ENCODE measurements at places on chromosomes 5 and 9.

DNA sequence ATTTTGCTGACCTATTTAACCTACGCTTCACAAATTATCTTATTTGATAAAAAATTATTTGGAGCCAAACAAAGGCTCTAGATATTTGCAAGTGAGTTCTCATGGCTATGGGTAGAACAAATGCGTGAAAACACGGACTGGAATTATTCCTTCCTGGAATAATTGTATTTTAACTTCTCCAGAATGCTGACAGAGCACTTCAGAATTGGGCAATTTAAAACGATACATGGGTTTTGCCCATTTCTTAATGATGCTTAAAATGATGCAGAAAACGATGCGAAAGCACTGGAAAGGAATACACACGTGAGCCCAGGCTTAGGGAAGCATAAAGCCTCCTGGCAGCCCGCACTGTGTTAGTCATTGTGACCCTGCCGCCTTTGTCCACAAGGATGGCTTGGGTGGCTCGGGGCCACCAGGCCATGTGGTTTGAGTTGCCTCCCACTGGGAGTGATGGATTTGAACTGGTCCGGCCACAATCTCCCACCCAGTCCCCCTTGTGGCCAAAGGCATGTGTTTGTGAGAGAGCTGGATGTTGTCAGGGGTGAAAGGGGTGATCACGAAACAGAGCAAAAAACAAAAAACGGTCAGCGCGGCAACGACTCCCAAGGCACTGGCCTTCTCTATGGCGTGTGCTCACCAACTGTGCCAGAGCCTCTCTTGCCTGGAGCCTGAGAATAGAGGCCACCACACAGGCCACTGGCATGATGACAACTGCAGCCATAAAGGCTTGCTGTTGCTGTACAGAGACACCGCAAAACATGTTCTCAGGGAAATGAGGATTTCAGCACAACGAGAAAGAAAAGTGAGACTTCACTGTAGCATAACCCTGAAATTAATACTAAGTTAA, 234.2 kb upstream of the ADAMTS16 start:
- DNase-seq = no peak

GRCh38 chr9:9538356-9538755, 1074.4 kb downstream of the PTPRD start:
- DNase-seq = no peak

GRCh38 chr5:13993926-13994325, 49.4 kb upstream of the DNAH5 start:
- no peak for DNase-seq

GRCh38 chr5:172906436-172906835, 52.8 kb upstream of the RPL26L1 start:
- DNase-seq = no peak

DNA sequence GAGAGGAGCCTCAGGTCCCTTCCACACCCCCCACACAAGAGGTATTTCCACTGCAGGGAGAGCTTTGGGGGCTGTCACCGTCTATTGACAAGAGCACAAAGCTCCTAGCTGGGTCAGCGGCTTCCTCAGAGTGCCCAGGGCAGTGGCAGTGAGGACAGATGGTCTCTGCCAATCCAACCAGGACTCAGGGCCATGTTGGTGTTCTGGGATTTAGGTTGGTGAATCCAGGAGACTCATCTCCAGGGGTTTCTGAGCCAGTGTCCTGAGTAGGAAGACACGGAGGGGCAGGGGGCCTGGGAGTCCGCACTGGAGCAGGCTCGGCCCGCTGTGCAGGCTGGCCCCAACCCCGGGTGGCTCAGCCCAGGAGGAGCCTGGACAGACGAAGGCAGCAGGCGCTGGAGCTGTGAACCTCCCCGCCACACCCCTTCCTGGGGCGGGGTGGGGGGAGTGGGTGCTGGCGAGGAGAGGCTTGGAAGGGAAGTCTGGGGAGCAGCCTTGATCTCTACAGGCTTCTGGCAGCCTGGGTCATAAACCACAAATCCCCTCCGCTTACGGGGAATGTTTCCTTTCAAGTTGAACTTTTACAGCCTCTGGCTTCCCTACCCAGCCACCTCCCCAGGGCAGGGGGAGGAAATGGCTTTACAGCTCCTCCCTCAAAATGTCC, 19.6 kb downstream of the CRB2 start:
- DNase-seq = no peak

- DNase-seq = no peak
These were observed 16.3 kb upstream of the LAMC3 start for GRCh38 chr9:130992682-130993032.

DNA sequence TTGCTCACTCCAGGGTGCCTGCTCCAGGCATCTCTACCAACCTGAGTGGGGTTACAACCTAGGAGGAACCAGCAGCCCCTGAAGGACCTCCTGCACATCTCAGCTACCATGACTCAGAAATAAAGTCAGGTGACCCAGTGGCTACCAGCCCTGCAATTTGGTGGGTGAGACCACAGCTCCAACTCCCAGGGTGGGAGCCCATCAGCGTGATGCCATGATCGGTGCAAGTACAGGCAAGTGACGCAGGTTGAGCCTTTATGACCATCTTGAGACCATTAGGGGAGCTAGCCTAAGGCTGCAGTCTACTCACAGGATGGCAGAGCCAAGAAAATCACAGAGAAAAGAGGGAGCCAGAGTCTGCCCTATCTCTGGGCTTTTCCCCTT, 8.6 kb downstream of the SEPTIN8 start:
- DNase-seq = no peak

DNA sequence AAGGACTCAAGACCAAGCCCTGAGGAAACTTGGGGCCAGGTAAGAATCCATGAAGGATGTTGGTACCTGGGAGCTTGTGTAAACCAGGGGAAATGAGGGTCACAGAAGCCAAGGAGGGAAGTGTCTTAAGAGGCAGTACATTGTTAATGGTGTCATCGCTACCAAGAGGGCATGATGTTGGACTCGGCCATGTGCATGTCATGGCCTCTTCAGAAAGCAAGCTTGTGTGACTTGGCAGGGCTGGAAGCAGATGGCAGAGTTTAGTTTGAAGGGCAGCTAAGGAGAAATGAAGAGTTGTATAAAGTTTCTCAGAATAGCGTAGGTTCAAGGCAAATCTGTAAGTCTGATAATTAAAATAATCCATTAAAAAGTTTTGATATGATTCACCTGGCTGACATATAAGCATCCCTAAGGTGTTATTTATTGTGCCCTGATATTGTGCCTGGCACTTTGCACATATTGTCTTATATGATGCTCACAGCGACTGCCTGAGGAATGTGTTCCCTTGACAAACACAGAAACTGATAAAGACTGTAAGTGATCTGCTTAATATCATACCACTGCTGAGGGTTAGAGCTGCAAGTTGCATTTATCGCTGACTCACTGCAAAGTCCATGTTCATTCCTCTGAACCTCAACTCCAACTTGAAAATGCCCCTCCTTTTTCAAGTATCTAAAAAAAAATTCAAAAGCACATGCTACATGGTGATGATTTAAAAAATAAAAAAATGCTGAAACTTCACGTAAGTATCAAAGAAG, 81.3 kb upstream of the PTPN3 start:
- no peak for DNase-seq

DNA sequence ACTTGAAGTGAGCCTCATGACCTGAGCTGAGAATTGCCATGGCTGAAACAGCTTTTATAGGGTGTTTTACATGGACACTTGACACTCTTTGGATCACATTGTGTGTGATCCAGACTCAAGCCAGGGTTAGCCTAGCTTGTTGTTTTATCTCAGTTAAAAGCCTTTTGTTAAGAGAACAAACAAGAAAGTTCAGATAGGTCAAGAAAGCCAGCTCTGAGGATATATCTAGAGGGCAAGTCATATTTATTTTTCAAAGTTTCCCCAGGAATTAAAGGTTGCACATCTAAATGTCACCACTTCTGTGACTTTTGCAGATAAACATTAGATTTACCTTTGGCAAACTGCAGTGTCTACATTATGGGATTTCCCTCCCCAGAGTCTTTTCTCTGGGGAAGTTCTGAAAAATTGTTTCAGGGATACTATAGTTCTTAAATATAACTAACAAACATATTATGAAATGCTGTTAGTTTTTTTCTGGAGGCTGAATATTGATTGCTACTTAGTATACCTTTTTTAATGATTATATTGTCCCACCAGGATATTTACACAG, 134.5 kb downstream of the C9orf152 start:
- no peak for DNase-seq

- no peak for DNase-seq
These were observed 136.7 kb upstream of the MOCS2 start for GRCh38 chr5:53246042-53246836.

DNA sequence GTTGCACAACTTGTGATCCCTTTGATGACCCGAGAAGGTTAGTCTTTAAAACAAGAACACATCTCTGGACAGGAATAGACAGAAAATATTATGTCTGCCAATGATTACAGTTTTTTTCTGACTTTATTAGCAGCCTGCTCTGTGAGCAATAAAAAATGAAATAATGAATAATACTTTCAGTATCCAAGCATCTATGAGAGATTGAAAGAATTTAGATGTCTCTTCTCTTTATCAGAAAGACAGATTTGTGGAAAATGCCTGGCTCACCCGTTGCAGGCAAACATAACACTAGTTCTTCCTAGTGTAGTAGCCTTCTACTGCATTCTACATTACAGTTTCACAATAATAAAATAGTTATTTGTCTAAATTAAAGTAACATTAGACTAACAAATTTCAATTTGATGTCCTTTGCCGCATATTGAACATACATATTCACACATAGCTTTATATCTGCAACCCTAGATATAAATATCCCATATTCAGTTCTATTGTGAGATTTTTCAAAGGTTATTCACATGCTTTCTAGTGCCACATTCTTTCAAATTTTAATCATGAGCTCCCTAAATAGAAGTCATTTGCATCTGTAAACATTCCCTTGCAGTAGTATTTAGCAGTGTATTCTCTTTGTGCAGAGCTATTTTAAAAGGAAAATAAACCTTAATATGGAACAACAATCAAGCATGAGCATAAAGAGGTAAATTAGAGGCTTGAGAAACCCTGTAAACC, 267.3 kb downstream of the EFNA5 start:
- DNase-seq = no peak

GRCh38 chr5:172943283-172943841, 15.9 kb upstream of the RPL26L1 start:
- no peak for DNase-seq

GRCh38 chr9:84486663-84487062, 146.1 kb upstream of the SLC28A3 start:
- DNase-seq = no peak

- no peak for DNase-seq
These were observed 383.9 kb downstream of the MAT2B start for GRCh38 chr5:163889369-163889768.

- DNase-seq = no peak
These were observed 21.8 kb downstream of the SLC35D2 start for GRCh38 chr9:96361668-96362067.

DNA sequence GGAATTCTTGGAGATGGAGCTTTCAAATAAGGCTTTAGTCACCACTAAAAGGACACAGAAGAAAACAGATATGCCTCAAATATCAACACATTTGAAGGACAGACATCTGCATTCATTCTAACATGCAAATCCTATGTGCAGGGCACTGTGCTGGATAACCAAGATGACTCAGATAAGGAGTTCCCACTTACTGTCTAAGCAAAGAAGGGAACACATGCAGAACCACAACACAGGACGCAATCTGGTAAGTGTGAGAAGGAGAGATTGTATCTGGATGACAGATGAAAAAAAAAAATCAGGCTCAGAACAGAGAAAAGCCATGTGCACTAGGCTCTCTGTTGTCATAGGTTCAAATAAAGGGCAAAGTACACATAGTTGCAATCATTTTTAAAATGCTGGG, 42.5 kb downstream of the ELAVL2 start:
- no peak for DNase-seq

DNA sequence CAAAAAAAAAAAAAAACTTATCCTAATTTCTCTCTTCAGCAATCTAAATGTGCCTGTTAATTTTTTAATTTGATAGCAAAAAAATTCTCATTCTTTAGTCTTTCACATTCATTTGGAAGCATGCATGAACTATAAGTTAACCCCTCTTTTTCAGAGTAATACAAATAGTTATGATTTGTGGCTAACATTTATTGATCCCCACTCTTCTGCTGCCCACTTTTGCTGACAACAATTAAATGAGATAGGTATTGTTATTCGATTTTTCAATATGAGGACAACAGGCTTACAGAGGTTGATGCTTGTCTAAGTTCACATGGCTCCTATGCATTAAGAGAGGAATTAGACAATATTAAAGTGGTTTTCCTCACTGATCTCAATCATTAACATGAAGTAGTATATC, 2.9 kb upstream of the NR3C1 start:
- no peak for DNase-seq

DNA sequence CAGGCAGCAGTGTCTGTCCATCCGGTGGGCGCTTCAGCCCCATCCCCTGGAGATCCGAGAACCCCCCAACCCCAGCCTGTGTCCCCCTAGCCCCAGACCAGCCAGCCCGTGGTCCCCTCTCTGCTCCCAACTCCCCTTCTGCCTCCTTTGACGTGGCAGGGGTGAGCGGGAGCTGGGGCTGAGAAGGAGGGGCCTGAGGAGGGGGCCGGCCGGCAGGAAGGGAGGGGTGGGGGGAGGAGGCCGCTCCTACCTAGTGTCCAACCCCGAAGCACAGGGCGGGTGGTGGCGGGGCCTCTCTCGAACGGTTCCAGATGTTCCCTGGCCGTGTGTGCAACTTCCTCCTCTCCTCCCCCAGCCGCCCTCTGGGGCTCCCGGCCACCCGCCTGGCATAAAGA, 31.0 kb downstream of the GOLGA2 start:
- DNase-seq = no peak

DNA sequence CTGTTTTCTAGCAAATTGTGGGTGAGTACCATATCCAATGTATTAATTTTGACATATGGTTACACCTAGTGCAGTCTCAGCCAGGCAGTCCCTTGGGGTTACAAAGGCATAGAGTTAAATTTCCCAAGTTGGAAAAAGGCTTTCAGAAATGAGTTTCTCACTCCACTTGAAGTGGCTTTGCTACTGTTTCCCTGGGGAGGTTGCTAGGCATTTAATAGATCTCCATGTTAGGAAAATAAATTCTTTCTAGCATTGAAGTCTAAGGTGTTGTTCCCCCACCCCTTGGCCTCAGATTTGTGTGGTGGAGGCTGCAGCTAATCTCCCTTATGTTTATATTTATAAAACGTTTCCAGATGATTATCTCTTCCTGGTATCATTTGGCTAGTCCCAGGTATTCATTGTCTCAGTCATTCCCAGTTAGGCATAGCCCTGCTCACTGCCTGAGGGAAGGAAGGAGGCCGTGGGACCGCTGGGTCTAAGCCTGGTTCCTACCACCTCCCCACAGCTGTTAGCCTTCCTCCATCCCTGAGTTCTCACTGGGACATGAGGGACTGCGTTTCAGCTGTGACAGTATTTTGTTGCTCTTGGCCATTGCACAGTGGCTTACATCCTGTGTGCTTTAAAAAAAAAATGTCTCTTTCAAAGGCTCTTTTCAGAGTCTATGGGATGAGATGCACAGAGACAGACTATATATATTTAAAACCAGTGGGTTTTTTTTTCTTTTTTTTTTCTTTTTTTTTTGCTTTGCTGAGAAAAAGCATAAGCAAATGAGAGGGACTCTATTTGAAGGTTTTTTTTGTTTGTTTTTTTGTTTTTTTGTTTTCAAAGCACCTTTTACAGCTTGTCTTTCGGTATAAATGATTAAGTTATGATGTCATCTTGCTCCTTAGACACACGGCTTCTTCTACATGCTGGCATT, 121.5 kb downstream of the MAST4 start:
- DNase-seq = no peak

Measured in stimulated activated CD4-positive, alpha-beta T cell treated with anti-CD3 and anti-CD28 coated beads, Interleukin-1b, Interleukin-23, amount 100 ng/mL, for 24 hours (primary cell).